ENCODE measurements at places on chromosomes 4 and X.

DNA sequence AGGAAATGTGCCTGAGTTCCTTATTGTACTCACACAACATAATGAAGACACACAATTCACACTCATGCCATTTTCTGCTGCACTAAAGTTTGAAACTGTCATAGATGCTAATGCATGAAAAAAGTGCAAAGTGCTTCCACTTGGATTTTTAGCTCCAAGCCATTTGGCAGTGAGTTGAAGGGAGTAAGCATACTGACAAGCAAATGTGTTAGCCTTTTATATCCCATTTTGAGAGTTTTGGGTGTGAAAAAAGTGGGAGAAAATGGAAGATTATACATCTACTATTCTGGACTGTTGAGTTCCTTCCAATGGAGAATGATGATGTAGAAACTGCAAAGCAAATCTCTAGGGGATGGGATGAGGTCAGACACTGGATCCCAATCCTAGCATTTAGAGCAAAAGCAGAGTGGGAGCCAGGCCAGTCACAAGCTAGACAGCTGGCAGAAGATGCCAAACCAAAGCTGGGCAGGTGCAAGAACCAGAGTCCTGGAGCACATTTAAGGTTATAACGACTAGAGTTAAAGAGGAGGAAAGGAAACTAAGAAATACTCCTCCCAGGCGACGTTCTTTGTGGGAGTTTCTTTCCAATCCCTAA, 216.8 kb downstream of the FBXO8 start:
- no peak for DNase-seq

- no peak for DNase-seq
Observed at GRCh38 chr4:88413801-88414200, 35.1 kb downstream of the HERC6 start.

DNA sequence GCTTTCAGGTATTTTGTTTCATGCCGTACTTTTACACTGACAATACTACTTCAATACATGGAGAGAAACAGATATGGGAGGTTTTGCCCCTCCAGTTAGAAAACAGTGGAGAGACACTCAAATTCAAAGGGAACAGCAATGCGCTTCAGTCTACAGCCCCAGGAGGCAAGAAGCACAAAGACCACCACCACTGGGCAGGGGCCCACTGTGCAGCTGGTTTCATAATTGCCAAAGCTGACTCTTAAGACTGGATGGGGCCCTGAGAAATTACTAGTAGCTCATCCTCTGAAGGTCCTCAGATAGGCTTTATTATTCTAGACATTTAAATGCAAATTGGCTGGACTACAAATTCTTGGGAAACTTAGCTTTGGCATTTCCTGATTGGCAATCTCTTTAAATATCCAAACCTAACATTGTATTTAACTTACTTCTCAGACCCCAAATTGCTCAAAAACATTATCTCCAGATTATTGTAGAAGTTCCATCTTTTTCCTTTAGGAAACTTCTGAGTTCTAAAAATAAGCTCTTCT, 85.9 kb upstream of the GPR34 start:
- DNase-seq, result no peak

DNA sequence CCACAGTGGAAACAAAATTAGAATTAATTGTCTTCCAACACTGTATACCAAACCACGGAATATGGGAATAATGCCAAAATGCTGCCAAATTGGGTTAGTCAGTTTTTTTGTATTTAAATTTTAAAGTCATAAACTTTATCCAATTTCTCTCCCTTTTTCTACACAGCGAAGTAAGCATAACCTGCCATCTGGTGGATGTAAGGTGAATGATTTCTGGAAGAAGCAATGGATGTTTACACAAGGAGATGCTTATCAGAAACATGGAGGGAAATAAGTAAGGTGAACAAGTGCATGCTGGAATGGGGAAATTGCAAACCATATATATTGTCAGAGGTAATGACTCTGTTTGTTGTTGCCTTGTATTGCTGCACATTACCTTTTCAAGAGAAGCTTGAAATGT, 691.9 kb downstream of the TECRL start:
- DNase-seq, result no peak

GRCh38 chrX:69298466-69299140, 133.3 kb upstream of the PJA1 start:
- DNase-seq, result no peak

GRCh38 chr4:133960975-133961374, 240.6 kb downstream of the PABPC4L start:
- DNase-seq, result no peak

- DNase-seq, result no peak
Observed at GRCh38 chr4:73092868-73093267, 23.4 kb upstream of the COX18 start.

- DNase-seq, result no peak
Observed at GRCh38 chrX:150984169-150984824, 1.2 kb downstream of the HMGB3 start.

DNA sequence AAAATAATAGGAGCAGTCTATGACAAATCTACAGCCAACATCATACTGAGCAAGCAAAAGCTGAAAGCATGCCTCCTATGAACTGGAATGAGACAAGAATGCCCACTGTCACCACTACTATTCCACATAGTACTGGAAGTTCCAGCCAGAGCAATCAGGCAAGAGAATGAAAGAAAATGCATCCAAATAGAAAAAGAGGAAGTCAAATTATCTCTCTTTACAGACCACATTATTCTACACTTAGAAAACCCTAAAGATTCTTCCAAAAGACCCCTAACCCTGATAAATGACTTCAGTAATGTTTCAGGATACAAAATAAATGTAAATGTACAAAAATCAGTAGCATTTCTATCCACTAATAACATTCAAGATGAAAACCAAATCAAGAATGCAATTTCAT, 249.0 kb downstream of the STK32B start:
- DNase-seq, result no peak

- peak; percentile 8 for DNase-seq
Observed at GRCh38 chr4:176262243-176262642, 6.8 kb downstream of the ASB5 start.

DNA sequence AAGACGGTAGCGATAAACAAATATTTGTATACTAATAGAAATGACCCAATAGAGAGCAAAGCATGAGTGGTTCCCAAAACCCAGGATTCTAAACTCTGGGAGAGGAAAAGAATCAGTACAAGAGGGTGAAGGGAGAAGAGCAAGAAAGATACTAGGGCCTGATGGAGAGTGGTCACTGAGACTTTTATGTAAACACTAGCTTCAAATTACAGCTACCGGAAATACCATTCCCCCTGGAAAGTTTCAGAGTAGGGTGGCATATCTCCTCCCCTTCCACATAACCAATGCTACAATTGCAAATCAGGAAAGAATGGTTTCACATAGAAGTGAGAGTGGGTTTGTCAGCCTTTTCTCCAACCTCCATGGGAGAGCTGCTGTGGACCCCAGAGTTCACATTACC, 77.1 kb downstream of the EIF4E start:
- DNase-seq, result no peak

DNA sequence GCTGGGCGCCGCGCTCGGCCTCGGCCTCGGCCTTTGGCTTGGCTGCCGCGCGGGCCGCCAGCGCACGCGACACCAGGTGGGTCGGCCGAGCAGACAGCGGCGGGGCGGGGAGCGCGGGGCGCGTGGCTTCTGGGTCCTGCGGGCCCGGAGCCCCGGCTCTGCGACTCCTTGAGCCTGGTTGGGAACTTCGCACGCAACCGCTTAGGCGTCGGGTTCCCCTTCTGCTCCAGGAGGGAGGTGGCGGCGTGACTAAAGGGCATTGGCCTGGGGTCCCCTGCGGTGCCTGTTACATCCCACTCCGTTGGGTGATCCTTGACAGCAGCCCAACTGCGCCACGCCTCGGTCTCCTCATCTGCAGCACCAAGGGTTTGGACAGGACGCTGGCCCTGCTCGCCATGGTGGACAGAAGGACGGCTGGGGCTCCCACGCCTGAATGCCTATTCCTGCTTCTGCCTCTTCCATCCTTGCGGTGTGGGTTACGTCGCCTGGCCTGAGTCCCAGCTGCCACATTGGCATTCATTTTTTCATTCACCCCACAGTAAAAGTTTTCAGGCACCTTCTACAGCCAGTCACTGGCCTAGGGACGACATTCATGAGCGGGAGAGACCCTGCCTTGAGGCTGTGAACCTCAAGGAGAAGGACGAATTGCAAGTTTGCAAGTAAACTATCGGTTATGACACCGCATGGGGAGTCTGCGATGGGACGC, 631 bp downstream of the EVC start:
- DNase-seq, result no peak

GRCh38 chrX:45818913-45819312, 618.2 kb upstream of the DIPK2B start:
- no peak for DNase-seq

DNA sequence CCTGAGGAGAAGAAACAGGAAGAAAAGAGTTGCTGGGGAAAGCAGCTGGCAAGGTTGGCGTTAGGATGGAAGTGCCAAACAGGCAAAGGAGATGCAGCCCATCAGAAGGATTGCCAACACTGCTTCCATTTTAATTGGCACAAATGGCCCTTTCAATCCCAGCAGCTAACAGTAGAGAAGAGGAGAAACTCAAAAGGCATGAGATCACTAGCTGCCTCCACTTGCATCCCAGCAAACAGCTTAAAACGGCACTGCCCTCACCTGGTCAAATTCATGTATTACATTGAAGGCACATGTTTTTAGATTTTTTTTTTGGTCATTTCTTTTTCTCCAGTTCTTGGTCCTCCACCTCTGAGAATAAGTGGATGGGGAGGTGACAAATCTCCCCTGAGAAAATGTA, 14.9 kb upstream of the LOC101059915 start:
- no peak for DNase-seq

DNA sequence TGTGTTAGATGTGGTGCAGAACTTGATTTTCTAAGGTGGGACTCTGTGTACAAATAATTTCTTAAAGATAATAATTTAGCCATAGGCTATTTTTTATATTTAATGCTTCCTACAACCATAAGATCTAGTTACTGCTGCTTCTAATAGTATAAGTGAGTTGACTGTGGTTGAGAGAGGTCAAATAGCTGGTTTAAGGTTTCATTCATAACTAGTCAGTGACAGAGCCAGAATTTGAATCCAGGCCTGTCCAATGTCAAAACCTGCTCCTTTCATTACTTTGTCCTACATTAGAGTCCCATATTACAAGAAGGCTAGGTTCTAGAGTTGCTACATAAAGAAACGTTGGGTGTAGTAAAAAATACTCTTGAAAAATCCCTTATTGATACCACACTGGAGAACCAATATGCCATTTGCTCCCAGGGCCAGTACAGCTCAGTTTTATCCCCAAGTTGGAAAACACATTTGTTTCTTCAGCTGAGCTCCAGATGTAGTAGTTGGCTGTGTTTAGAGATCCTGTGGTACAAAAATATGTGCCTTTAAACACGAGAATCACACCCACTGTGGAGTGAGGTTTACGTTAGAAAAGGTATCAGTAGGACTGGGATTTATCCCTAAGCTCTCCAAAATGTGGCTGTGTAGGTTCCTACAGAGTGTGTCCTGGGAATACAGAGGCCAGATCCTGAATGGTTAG, 84.3 kb downstream of the REPS2 start:
- no peak for DNase-seq

DNA sequence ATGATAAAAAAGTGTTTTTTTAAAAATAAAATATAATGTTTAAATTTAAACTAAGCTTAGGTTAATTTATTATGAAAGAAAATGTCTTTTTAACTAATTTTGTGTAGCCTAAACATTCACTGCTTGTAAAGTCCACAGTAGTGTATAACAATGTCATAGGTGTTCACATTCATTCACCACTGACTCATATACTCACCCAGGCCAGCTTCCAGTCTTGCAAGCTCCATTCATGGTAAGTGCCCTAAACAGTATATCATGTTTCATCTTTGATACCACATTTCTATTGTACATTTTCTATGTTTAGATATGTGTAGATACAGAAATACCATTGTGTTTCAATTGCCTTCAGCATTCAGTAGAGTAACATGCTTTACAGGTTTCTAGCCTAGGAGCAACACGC, 530.3 kb downstream of the EPHA5 start:
- no peak for DNase-seq

DNA sequence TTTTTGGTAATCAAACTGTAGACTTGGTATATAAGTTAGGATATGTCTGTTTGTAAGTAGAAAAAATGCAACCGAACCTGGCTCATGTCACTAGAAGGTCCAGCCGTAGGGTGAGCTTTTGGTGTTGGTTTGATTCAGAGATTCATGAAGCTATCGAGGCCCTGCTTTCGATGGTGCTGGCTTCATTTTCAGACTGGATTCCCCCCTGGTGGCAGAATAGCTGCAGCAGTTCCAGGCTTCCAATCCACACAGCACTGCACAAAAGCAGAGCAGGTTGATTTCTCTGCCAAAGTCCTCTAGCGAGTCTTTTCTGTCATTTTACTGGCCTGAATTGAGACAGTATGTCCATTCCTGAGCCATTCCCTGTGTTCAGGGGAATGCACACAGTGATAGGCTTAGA, 33.1 kb downstream of the PDK3 start:
- no peak for DNase-seq

DNA sequence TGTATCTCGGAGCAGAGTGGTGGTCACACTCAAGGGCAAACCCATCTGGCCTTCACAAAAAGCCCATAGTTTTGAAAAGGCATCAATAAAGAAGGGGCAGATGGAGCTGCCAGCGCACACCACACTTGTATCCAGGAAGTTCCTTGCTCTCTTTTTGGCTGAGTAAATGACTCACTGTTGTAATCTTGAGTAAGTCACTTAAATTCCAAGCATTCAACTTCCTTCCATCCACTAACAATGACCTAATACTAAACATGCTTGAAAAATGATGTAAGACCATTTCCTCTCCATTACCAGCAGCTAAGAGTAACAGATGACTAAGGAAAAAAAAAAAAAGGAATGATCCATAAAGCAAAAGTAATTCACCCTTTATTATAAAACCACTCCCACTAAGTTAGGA, 32.4 kb upstream of the MYOZ2 start:
- DNase-seq, result no peak

- DNase-seq, result no peak
Observed at GRCh38 chr4:55903577-55903976, 45.2 kb upstream of the CEP135 start.

GRCh38 chr4:89416960-89417359, 109.4 kb upstream of the GPRIN3 start:
- DNase-seq, result no peak

DNA sequence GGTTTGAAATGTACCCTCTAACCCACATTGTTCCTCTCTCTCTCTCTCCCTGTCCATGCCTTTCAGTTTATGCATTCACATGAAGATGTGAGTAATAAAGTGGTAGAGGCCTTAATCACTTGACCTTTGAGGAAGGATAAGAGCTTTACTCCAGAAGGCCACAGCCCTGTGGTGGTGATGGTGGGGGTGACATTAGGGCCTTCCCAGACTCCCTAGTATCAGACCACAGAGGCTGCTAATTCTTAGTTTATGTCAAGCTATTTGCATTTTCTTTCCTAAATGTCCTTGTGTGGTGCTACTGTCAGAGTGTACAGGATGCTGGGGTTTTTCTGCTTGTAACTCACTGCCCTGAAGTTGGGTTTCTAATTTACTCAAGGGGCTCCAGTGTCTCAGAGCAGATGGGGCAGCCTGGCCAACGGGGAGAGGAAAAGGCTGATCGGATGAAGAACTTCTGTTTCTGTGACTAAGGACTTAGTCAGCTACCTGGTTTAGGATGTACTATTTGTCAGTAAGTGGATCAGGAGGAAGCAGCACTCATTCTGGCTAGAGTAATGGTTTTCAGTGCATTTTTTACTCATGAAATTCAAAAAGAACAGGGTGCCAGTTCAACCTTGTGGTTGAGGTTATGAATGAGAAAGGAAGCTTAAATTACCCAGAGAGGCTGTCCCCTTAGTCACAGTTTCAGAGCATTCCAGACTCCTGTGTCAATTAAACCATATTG, 509.6 kb upstream of the DIPK2B start:
- peak; percentile 23 for DNase-seq

GRCh38 chr4:83248486-83248885, 36.1 kb downstream of the COQ2 start:
- no peak for DNase-seq

- DNase-seq, result no peak
Observed at GRCh38 chr4:81557306-81557705, 85.6 kb upstream of the RASGEF1B start.

Data from GM10248 (cell line).